Activated CD8-positive, alpha-beta T cell treated with anti-CD3 and anti-CD28 coated beads, Interleukin-2, amount 10 ng/mL, durations not matched to agents 7 days and 5 days (primary cell): ENCODE measurements at places on chromosomes 12 and 14.

DNA sequence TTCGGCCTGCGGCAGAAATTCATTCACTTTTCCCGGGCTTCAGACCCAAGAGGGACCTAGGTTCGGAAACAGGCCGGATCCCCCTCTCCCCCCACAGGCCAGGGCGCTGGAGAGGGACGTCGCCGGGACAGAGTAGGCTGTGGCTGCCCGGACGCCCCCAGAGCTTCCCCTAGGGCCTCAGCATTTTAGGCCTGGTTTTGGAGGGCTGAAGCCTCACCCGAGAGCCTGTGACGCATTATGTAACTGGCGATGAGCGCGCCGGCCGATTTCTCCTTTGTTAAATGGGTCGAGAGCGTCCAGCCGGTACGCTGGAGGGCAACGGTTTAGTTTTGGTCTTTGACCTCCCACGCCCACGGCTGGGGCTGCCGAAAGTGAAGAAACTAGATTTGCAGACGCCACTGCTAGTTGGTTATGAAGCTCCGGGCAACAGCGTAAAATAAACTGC, 657 bp downstream of the PEBP1 start:
- DNase-seq, result peak; percentile 50

- no peak for DNase-seq
Measured at GRCh38 chr14:95233702-95234241, 76.4 kb upstream of the DICER1 start.

- DNase-seq, result no peak
Measured at GRCh38 chr12:46388427-46389021, 16.0 kb upstream of the SLC38A2 start.

- DNase-seq, result no peak
Measured at GRCh38 chr12:7695566-7696197, at the start of gene GDF3. TSS of gene GDF3 (minus strand) at chr12:7695775. CDS start at chr12:7695728, 47 bp downstream.

DNA sequence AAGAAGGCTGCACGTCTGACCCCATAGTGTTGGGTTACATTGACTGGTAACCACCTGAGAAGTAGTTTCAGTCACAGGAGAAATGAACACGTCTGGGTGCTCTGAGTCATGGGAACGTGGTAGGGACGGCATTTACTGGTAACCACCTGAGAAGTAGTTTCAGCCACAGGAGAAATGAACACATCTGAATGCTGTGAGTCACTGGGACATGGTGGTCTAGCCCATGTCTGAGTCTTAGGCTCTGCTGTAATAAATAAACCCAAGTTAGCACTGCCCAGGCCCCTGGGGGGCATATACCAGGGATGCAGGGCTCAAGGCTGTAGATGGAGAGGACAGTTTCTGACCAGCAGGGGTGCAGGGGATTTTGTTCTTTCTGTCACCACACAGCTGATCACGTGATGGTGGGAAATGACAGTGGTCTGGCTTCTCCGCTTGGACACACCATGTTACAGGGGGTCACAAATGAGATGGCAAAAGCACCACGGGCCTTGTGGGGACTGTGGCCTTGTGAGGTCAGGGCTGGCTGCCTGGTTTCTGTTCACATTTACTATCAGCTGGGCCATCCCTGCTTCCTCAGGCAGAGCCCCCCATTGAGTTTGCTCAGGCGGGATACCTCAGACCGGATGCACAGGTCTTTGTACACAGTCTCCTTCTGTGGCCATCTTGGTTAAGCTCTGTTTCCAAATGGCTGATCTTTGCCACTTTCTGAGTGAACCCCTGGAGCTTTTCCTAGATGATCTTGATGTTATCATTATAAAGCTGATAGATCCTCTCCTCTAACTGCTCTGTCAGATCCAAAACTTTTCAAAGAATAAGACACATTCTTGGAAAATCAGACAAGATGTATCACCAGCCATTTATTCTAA, 9.8 kb upstream of the C12orf42 start:
- DNase-seq, result peak; percentile 72

DNA sequence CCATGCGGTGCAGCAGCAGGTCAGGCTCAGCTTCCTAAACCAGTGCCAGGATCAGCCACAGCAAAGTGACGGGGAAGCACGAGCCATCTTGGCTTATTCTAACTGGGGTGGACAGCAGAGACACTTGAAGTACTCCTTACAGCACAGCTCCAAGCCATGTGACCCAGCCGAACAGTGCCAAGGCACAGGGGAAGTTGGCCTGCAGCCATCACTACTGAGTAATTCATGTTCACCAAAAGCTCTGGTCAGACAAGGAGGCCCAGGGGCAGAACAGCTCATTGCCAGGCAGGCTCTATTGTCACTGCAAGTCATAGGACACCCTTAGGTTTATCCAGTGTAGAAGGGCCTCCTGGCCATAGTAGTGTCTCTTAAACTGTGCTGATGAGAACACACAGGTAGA, 23.4 kb upstream of the SLC35F4 start:
- no peak for DNase-seq

GRCh38 chr12:82523996-82524395, 162.7 kb upstream of the TMTC2 start:
- no peak for DNase-seq

DNA sequence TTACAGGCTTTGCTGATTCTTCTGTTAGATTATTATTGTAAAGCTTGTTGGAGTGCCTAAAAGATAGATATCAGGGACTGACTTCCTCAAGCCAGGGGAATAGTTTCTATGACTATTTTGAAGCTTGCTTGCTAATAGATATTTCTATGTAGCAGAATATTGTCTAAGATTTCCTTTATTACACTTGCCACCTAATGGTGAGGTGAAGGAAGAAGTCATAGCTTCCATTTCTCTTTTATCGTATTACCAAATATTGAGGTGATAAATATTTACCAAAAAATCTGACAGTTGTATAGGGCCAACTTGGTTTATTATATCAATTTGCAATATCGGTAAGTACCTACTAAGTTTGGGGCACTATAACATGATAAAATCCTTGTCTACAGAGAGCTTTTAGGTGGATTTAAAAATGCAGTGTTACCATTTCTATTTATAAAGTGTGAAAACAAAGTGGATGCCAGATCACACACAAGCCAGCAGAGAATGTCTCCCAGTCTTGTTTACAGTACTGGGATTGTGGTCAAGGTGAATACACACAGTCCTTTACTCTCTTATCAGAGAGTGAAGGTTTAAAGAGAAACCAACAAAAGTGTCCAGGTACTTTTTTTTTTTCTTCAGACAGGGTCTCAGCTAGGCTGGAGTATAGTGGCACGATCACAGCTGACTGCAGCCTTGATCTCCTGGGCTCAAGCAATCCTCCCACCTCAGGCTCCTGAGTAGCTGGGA, 137.9 kb downstream of the IGF1 start:
- no peak for DNase-seq

- DNase-seq, result no peak
Measured at GRCh38 chr14:21073921-21074320, 3.8 kb downstream of the ARHGEF40 start.

DNA sequence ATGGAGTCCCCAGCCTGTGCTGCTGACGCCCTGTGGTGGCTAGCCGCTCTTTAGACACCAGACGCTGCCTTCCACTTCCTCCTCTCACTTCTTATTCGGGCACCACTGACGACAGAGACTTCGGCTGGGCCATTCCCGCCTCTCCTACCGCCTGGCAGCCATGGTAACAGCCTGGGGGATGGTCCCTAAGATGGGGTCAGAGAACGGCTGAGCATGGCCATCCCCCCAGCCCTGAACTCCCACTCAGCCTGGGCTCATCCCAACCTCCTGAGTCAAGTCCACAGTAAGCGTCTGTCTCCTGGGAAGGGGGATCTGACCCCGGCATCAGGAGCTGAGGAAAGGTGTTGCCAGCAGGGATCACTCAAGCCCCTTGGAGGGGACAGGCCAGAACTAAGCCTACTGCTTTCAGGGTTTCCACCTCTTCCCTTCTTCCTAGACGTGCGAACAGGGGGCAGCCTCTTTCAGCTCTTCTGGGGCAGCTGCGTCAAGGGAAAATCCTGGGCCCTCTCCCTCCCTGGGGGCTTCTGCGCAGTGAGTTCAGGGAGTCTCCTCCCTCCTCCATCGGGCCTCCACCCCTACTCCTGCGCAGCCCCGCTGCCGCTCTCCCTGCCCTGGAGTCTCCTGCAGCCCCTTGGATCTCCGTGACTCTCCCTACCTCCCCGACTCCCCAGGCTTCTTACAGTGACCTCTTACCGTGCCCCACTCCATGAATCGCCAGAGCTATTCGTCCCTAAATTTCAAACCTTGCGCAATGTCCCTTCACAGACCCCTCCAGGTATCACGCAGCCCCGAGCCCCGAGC, 643 bp upstream of the TAMALIN start:
- no peak for DNase-seq

- no peak for DNase-seq
Measured at GRCh38 chr14:95829321-95829720, 47.3 kb upstream of the TUNAR start.

- DNase-seq, result no peak
Measured at GRCh38 chr12:93667672-93668071, 9.5 kb upstream of the CRADD start.

DNA sequence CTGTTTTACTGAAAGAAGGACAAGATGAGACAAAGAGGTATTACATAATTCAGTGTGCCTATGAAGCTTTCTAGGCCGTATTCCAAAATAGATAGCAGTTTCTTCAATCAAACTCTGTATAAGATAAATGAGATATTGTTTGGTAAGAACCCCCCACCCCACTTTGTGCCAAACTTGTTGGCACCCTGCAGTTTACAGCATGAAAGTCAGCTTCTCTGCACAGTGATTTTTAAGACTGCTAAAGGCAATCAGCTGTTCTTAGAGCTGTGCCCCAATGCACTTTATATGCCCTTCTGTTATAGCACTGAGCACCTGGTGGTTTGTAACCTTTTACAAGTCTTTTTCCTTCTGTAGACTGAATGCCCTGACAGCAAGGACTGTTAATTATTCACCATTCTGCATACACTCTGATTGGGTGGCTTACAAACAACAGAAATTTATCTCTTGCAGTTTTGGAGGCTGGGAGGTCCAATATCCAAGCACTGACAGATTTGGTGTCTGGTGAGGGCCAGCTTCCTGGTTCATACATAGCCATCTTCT, 76.7 kb downstream of the ANO4 start:
- DNase-seq, result no peak

- DNase-seq, result no peak
Measured at GRCh38 chr14:101351769-101352168, 209.5 kb upstream of the DIO3 start.

- no peak for DNase-seq
Measured at GRCh38 chr14:99921425-99921824, 128.2 kb downstream of the EML1 start.

GRCh38 chr12:104910196-104910840, 47.8 kb downstream of the SLC41A2 start:
- no peak for DNase-seq

DNA sequence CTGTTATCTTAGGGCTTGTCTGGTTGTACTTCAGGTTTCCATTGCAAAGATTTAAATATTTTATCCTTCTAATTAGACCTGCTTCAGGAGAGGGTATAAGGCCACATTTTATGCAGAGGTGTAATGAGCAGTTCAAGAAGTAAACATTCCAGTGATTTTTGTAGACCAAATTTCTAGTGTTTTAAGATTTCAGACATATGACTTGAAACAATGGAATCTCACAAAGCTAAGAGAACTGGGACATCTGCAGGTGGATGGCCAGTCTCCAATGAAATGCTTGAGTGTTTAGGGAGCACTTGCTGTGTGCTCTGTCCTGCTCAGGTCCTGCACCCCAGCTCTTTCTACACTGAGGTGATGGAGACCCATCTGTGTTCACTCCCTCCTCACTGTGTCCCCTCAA, 7.9 kb downstream of the C14orf132 start:
- no peak for DNase-seq

- DNase-seq, result no peak
Measured at GRCh38 chr14:78152201-78153063, 17.7 kb upstream of the NRXN3 start.

GRCh38 chr14:96987086-96987474, 189.9 kb downstream of the VRK1 start:
- peak; percentile 47 for DNase-seq

- no peak for DNase-seq
Measured at GRCh38 chr14:69246331-69246730, 13.6 kb upstream of the GALNT16 start.

DNA sequence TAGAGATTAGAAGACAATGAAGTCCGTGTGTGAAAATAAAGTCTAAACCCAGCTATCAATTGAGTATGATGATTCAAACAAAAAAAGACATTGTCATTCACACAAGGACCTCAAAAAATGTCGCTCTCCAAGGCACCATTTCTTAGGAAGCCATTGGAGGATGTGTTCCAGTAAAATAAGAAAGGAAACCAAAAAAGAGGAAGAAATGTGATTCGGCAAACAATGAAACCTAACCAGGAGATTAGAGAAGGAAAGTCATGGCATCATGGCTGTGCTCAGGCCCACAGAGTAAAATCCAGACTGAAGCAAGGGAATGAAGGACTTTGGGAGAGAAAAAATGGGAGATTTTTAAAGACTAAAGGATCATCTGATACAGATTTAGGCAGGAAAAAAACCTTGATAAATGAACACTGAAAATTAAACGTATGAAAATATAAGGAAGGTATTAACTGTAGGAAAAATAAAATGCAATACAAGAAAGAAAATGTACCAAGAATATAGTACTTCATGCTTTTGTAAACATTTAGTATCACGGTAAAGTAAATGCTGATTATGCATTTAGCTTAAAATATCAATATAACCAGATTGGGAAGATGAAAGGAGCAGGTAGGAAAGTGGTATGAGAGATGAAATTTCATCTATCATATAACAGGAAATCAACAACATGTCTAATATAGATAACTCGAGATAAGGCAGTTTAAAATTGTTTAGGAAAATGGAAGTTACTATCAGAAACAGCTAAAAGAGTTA, 38.2 kb upstream of the MTHFD1 start:
- no peak for DNase-seq

- DNase-seq, result peak; percentile 56
Measured at GRCh38 chr14:55332654-55333570, 61.7 kb downstream of the FBXO34 start.

GRCh38 chr14:81519200-81520011, 14.2 kb downstream of the SEL1L start:
- peak; percentile 41 for DNase-seq

DNA sequence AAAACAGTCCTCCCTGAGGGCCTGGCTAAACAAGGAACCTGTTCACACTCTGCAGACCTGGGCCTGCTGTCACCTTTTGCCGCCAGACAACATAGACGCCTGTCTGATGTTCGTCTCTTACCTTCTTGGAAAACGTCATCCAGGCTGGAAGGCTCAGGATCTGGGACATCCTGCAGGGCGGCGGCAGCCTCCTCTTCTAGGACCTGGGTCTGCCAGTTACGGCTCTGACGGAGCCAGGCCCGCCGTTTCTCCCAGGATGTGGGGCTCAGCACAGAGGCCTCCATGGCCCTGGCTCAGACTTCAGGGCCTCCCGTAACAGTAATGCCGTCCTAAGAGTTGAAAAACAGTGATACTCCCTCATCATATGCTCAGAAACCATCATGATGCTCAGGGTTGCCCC, 10.3 kb downstream of the TESPA1 start:
- no peak for DNase-seq
